ENCODE measurements at places on chromosomes 5 and 9.
A peak's percentile ranks its signal among the peaks of the same experiment; 100 is the strongest.

GRCh38 chr5:146076028-146076427 lies 29.3 kb downstream of the PLAC8L1 start:
- DNase-seq = no peak

GRCh38 chr5:148343046-148343407 lies 7.7 kb downstream of the SPINK9 start:
- DNase-seq = no peak

GRCh38 chr9:135804581-135805421 lies 102.5 kb downstream of the CAMSAP1 start:
- no peak for DNase-seq

- no peak for DNase-seq
Measured at GRCh38 chr9:5696884-5697283, 68.0 kb downstream of the RIC1 start.

- DNase-seq = no peak
Measured at GRCh38 chr9:89137542-89138462, 40.8 kb downstream of the SHC3 start.

DNA sequence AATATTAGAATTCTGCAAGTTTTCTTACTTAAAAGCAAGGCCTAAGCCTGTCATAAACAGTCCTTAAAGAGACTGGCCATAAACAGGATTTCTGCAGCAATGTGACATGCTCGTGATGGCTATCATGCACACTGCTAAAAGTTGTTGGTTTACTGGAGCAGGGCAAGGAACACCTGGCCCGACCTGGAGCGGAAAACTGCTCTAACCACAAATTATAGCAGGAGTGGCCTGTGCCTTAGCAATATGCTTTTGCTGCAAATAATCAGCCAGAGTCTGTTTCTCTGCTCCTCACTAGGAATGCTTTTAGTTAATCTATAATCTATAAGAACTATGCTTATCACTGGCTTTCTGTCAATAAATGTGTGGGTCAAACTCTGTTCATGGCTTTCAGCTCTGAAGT lies 322.9 kb upstream of the RPS23 start:
- DNase-seq = no peak

DNA sequence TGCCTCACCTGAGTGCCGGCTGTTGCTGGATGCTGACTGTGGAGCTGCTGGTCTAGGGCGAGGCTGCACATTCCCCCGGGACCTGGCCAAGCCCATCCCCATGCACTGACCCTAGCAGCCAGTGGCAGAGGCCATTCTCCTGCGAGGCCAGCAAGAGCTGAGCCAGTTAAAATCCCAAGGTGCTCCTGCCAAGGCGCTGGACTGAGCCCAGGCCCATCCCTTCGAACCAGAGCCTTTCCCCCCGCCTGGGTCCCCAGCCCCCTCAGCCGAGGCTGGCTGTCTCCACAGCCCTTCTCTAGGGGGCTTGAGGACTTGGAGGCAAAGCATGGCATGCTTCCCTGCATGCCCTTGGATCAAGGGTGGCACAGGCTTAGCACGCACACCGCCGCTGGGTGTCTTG lies 1.6 kb downstream of the ADAMTSL2 start:
- no peak for DNase-seq

GRCh38 chr9:109499093-109499630 lies 1.1 kb upstream of the PTPN3 start:
- DNase-seq = no peak

GRCh38 chr9:78470741-78471140 lies 173.8 kb downstream of the PSAT1 start:
- no peak for DNase-seq

- peak; percentile 28 for DNase-seq
Measured at GRCh38 chr5:134175921-134176510, 734 bp downstream of the SKP1 start.

- DNase-seq = no peak
Measured at GRCh38 chr5:138962614-138963370, 87.7 kb upstream of the LRRTM2 start.

DNA sequence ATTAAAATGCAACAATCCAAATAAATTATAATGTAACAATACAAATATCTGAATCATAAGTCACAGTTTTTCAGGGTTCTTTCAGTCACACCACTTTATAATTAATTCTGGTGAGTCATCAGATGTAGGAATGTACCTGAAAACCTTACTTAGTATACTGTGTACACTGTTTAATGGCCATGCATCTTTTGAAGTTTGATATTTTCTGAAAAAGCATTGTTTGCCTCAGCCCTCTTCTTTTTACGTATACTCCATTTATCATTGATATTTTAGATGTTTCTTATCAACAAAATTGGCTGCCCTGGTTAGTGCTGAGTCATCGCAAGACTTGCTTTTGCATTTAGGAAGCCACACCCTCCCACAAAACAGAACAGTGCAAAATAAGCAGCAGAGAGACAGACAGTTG lies 218.6 kb downstream of the PJA2 start:
- no peak for DNase-seq

All from stimulated activated CD8-positive, alpha-beta memory T cell treated with anti-CD3 and anti-CD28 coated beads, Interleukin-4, amount 100 ng/mL, for 1 hour (primary cell).